Muscle of arm (tissue), 14 donors: ENCODE measurements at places on chromosomes 12 and 14.

DNA sequence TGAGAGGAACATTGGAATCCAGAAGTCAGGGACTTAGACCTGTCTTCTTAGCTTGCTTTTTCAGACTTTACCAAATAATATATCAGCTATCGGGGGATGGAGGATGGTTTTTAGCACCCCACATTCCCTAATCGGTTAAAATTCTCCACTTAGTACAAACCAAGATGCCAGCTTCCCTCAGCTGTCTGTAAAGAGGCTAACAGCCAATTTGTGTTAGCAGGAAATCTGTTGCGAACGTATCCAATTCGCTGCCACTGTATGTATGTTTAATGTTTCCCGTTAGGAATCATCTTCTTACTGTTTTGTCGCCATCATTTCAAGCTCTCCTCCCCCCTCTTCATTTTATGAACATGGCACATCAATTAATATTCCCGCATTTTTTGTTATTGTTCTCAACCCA, 289.0 kb downstream of the BCL11B start:
- DNase-seq = no peak

- DNase-seq = no peak
These were observed 15.4 kb upstream of the TNS2 start for GRCh38 chr12:53034459-53034858.

- DNase-seq = no peak
These were observed 7.6 kb downstream of the AKAP6 start for GRCh38 chr14:32336702-32337101.

GRCh38 chr12:48979602-48980388, 1.7 kb downstream of the WNT1 start:
- DNase-seq = peak; percentile 53

- no peak for DNase-seq
These were observed 3.7 kb upstream of the RTL1 start for GRCh38 chr14:100907240-100907639.

DNA sequence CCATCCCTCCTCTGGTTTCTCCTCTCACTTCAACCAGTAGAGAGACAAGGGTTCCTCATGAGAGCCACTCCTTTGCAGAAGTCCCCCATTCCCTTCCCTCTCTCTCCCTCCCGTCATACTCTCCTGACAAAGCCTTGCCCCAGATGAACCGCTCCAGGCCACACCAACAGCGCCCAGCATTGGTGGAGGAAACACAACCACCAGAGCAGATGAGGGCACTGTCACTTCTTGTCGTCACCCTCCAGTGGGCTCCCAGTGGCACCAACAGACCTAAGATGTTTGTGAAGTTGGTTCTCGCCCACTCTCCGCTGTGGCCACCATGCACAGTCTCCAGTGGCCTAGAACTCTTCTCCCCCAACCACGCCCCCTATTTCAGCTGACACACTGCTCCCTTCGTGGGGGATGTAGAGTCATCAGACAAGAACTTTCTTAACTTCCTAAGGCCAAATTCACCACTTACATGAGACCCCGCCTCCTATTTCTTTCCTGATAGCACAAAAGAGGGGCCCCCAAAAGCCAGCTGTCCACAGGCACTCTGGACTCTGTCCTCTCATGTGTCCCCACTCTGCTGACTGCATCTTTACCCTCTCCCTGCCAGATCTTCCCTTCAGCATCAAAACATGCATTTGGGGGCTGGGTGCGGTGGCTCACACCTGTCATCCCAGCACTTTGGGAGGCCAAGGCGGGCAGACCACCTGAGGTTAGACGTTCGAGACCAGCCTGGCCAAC, 29.2 kb upstream of the PLEKHG6 start:
- no peak for DNase-seq

- no peak for DNase-seq
These were observed 40.2 kb downstream of the SH2B3 start for GRCh38 chr12:111445726-111446581.

DNA sequence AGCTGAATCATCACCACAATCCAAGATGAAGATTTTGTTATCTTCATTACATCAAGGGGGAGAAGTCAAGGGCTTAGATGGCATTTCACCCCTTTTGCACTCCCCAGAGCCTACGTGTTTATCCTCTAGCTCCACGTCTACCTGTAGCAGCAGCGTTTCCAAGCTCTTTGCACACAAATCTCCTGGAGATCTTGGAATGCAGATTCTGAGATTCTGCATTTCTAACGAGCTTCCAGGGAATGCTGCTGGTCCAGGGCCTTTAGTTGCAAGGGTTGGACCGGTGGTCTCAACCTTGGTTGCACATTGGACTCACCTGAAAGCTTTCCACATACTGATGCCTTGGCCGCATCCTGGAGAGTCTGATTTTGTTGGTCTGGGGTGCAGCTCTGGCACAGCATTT, 49.5 kb upstream of the STON2 start:
- DNase-seq = no peak

DNA sequence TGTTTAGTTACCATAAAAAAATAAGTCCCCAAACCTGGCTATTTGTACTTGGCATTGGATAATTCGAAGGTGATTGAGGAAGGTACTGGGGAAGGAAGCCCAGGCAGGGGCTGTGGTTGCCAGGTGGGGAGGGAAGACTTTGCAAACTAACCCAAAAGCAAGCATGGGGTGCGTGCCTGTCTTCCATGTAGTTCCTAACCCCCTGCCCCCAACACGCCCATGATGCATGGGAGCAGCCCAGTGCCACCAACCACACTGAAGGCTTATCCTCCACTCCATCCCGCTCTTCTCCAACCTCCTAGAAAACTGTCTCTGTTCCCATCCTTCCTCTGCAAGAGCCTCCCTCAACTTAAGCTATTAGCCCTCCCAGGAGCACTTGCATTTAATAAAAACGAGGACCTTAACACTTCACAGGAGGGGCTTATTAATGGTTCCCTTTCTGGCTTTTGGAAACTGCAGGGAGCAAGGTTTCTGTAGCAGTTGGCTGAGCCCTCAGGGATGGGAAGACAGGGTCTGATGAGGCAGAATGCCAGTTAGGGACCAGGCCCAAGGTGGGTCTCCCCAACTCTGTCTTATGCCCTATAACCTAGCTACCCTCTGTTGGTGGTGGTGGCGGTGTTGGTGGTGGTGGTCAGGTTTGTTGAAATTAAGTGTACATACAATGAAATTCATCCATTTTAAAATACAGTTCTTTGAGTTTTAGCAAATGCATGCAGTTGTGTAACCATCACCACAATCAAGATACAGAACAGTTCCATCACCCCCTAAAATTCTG, 96.0 kb downstream of the ZFP36L1 start:
- no peak for DNase-seq

- no peak for DNase-seq
These were observed 3.6 kb downstream of the YBX3 start for GRCh38 chr12:10719482-10719881.

GRCh38 chr14:70924521-70924920, 17.3 kb downstream of the PCNX1 start:
- DNase-seq = no peak

DNA sequence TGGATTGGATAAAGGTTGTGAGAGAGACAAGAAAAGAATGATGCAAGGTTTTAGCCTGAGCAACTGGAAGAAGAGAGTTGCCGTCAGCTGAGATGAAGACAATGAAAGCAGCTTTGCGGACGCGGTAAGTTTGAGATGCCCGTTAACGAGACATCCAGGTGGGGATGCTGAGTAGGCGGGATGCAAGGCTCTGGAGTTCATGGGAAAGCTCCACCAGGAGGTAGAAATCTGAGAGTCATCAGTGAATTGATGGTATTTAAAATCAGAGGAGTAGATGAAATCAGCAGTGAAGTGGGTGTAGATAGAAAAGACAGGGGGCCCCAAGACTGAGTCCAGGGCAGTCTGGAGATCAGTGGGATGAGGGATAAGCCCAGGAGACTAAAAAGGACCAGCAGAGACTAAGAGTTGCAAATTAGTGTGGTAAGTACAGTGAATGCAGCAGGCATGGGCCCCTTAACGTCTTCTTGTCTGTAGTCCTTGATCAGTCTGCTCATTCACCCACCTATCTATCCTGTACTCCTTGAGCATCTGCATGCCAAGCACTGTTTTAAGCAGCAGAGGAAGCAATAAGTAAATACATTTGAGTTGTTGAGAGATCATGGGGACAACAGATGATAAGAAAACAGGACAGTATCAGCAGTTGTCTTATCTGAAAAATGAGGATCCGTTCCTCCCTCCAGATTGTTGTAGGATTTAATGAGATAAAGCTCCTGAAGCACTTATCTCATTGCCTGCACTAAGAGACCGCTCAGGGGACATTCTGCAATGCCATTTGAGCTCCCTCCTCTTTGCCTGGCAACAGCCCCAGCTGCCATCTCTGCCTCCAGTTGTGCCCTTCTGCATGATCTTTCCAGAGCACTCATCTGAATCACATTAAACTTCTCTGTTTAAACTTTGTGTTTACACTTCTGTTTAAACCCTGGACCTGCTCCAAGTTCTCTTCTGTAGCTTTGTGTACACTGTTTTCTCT, 91.5 kb downstream of the APAF1 start:
- no peak for DNase-seq

DNA sequence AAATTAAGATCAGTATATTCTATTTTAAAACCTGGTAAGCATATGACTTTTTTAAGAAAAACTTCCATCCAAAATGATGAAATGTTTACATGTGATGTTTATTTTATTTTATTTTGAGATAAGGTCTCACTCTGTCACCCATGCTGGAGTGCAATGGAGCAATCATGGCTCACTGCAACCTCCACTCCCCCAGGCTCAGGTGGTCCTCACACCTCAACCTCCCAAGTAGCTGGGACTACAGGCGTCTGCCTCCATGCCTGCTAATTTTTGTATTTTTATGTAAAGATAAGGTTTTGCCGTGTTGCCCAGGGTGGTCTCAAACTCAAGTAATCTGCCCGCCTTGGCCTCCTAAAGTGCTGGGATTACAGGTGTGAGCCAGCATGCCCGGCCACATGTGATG, 141.8 kb downstream of the ZFP36L1 start:
- no peak for DNase-seq

DNA sequence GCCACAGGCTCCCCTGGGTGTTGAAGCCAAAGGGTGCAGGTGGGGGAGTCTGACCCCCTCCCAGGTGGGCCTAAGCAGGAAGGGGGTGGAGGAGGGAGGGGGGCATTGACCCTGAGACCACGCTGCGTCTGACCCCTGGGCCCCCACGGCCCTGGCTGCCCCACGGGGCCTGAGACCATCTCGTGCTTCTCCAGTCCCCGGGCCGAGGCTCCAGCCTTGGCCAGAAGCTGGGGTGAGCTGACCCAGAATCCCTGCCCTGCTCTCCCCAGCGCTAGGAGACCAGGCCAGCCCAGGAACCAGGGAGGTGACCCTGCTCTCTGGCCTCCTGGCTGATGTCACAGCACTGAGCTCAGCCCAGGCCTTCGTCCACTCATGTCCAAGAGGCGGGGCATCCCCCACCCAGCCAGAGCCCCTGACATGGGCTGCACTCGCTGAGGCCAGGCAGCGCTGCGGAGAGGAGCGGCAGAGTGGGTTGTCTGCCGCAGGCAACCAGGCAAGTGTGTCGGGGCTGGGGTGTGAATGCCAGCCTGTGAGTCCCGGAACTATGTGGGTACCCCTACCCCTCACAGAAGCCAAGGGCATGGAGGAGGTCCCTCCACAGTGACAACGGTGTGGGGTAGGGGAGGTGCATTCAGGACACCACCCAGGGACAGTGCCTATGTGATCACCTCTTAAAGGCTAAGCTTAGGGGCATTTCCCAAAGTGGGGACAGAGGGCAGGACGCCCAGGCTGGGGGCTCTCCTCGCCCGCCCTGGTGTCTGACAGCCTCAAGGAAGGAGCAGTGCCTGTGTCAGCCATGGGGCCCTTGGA, 6.3 kb downstream of the TRMT61A start:
- no peak for DNase-seq

- DNase-seq = no peak
These were observed 1.8 kb downstream of the SMIM41 start for GRCh38 chr12:52081263-52081733.

DNA sequence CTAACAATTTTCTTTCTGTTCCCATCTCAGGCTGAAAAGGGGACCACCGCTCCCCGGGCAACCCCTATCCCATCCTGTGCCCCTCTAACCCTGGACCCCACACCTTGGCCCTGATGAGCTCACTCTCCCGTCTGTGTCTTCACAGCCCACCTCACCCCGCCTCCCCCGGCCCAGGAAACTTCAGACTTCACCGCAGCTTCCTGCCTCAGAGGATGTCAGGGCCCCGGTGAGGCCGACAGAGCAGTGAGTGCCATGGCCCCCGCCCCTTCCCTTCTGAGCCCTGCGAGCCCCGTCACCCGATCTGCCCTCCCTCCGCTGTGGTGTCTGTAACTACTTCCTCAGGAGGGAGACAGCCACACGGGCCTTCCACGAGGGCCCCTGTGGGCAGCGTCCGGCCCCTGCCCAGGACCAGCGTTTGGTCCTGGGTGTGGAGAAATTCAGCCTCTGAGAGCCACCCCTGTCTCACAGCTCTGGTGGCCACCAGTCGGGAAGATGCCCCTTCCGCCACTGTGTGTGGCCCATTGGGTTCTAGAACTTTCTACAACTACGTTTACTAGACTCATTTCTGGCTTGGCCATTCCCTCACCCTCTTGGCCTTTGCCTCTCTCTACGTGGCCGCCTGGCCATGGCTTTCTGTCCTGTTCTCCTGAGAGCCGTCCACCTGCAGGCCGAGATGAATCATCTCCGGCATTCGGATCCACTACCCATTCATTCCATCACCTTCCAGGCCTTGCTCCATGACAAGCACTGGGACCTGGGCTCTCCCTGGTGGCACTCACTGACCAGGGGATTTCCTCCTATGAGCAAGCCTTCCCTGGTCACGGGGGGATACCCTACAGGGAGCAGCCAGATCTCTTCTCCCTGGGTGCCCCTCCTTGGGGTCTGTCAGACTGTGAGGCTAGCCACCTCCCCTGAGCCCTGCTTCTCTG, 3.4 kb downstream of the RHOF start:
- DNase-seq = no peak
